Karpas-422 (cell line): ENCODE measurements at places on chromosomes 1 and 21.

DNA sequence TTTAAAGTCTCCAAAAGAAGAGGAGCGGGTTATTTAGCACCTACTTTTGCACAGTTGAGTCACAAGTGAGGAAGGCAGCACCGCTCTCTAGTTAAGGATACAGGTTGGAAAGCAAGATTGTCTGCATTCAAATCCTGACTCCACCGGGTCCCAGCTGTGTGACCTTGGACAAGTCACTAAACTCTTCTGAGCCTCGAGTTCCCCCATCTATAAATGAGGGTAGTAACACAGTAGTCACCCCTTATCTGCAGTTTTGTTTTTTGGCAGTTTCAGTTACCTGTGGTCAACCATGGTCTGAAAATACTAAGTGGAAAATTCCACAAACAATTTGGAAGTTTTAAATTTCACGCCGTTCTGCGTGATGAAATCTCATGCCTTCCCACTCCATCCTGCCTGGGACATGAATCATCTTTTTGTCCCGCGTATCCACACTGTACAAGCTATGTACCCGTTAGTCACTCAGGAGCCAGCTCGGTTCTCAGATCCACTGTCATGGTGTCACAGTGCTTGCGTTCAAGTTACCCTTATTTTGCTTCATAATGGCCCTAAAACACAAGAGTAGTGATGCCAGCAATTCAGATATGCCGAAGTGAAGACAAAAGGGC is 49.4 kb downstream of the CAPZB start:
- no peak for DNase-seq

- no peak for DNase-seq
These were observed 21.6 kb downstream of the TCEA3 start for GRCh38 chr1:23403038-23403336.

DNA sequence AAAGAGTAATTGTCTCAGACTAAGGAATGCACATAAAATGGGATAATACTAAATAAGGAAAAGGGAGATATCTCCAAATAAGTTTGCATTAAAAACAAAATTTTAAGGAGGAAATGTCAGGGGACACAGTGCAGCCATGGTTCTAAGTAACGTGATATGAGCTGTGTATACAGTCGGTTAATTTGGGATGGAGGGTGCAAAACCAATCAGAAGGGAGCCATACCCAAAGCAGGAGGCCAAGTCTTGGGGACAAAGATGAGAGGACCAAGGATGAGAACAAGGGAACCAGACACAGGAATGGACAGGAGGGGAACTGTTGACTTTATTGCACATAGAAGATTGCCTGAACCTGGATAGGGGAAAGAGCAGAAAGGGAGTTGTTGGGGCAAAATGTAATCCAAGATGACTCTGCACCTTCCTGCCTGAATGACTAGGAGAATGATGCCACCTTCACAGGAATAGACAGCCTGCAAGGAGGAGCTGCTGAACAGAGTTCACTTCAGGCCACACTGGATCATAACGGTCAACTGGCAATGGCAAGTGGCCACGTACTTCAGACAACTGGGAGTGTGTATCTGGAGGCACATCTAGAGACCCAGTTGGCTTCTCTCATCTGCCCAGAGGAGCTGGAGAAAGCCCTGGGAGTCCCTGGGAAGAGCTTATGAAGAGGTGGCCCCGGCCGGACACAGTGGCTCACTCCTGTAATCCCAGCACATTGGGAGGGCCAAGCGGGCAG is 22.0 kb upstream of the BOLA1 start:
- DNase-seq, result no peak

- no peak for DNase-seq
These were observed 3.6 kb upstream of the ZNF672 start for GRCh38 chr1:248834343-248834940.

GRCh38 chr1:230970432-230970831 is 8.2 kb downstream of the TTC13 start:
- DNase-seq, result no peak

- DNase-seq, result no peak
These were observed 437.0 kb downstream of the LMO4 start for GRCh38 chr1:87765681-87766070.

DNA sequence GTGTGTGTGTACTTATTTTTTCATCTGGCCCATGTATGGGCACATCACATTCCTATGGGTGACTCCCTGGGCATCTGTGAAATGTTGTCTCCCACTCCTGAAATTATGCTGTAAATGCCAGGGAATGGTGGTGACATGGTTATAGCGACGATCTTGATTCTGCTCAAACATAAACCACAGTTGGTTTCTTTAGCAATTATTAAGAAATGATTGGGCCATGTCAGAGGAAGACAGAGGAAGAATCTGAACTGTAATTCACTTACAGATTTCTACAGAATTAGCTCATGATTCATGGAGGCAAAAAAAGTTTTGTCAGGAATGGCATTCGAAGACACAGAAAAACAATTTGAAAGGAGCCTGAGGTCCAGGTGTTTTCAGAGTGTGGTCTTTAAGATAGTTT is 25.8 kb upstream of the KCNE1 start:
- DNase-seq, result no peak

DNA sequence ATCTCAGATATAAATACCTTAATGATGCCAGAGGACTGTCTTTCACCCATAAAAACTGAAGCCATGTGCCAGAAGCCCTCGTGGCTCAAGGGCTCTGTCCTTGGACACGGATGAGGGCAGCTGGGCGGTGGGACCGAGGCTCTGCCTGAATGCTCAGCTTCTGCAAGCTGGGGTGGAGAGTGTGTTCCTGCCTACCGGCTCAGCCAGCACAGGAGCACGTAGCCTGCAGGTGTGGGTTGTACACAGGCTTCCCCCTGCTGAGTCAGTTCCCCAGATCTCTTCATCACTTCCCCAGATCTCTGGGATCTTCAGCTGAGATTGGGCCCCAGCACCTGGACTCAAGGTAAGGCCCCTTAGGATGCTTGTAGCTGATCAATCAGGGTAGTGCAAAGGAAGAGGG is 15.4 kb downstream of the KCNJ15 start:
- DNase-seq, result peak; percentile 22

DNA sequence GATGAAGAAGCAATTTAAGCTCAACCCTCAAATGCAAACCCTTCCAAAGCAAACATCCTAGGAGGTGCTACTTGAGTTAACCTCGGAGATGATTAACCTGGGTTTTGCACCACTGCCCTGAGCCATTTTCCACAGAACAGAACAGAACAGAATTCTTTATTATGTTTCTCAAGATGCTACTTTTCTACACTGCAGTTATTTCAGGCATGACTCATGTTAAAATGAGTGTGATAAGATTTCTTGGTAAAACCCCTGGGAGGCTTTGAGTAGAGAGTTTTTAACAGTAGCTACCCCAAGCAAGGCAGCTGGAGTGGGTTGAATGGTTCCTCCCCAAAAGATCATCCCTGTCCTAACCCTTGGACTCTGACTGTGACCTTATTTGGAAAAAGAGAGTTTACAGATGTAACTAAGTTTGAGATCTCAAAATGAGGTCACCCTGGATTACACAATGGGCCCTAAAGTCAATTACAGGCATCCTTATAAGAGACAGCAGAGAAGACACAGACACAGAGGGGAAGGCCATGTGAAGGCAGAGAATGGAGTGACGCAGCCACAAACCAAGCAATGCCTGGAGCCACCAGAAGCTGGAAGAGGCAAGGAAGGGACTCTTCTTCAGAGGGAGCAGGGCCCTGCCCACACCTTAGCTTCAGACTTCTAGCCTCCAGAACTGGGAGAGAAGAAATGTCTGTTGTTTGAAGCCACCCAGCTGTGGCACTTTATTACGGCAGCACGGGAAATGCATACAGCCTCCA is 153.4 kb downstream of the ETS2 start:
- no peak for DNase-seq

GRCh38 chr1:83828456-83828855 is 170.5 kb downstream of the TTLL7 start:
- no peak for DNase-seq
